ENCODE measurements at places on chromosomes 3 and 15.
A peak's percentile ranks its signal among the peaks of the same experiment; 100 is the strongest.

DNA sequence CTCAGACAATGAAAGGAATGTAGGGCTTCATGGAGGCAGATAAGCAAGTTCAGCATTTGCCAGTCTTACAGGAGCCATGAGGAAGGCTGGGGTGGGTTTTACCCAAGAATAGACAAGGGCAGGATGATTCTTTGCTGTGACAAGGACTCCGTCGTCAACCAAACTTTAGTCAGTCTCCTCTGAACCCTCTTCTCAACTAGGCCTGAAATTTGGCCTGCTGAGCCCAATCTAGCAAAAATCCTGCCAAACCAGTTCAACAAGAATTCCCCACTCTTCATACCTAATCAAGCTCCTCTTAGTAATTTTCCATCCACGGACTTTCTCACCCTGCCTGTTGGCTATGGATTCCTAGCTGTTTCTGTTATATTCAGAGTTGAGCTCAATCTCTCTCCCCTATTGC is 280.5 kb downstream of the TBL1XR1 start:
- H3K36me3 ChIP-seq: no peaks in the 10 kb centered on the region
- no peak overlapping the region for H3K27ac ChIP-seq
- peaks cover 20% of the 10 kb centered on the region for H3K4me1 ChIP-seq
- no peak for DNase-seq

- peak overlapping the region; percentile 62 for H3K4me3 ChIP-seq
- peaks cover 12% of the 10 kb centered on the region for H3K4me1 ChIP-seq
- peak overlapping the region; percentile 1 for H3K27ac ChIP-seq
Observed at GRCh38 chr15:67407786-67408185, 113.1 kb upstream of the C15orf61 start.

- H3K4me1 ChIP-seq: peaks cover 11% of the 10 kb centered on the region
- no peak overlapping the region for H3K27ac ChIP-seq
Observed at GRCh38 chr3:50171540-50172301, 16.6 kb downstream of the SEMA3F start.

DNA sequence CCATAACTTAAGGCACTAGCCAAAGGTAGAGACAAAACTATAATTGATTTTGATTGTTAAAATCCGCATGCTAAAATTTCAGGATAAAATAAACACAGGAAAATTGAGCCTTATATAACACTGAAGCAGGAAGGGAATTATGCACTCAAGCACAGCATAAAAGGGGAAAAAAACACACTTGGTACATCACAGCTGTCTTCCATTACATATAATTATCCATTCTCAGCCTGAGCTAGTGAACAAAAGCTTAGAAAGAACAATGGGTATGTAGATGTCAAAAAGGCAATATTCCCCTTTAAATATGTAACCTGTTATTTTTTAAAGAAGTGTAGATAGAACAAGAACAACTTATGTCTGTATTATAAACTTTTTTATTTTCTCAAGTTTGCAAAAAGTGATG is 899.2 kb downstream of the ROBO1 start:
- H3K4me1 ChIP-seq: peaks cover 51% of the 10 kb centered on the region
- peak overlapping the region; percentile 44 for H3K27ac ChIP-seq
- no peaks in the 10 kb centered on the region for H3K27me3 ChIP-seq

DNA sequence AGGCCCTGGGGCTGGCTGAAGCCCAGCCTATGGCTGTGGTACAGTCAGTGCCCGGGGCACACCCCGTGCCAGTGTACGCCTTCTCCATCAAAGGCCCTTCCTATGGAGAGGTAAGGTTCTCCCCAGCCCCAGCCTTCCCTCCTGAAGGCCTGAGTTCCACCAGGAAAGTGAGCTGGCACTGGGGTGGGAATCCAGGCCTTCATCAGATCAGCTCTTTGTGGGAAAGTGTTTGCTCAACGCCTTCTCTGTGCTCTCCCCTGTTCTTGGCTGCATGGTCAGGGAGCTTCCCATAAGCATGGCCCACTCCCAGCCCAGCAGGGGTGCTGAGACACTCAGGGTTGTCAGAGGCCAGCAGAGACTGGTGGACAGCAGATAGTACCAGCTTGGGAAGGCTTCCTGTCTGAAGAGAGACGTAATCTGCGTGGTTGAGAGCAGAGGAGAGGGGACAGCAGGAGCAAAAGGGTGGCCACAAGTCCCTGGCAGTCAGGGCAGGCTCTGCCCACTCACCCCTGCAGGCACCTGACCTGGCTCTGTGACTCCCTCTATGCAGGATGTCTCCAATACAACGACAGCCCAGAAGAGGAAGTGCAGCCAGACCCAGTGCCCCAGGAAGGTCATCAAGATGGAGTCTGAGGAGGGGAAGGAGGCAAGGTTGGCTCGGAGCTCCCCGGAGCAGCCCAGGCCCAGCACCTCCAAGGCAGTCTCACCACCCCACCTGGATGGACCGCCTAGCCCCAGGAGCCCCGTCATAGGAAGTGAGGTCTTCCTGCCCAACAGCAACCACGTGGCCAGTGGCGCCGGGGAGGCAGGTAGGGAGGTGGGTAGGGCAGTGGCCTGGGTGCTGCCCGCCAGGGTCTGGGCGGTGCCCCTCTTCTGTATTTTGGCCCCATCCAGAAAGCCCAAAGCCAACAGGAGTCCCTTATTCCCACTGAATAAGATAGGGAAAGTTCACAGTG is 38.4 kb downstream of the PML start:
- no peaks in the 10 kb centered on the region for H3K36me3 ChIP-seq
- no peak overlapping the region for H3K4me3 ChIP-seq
- peaks cover 16% of the 10 kb centered on the region for H3K4me1 ChIP-seq
- H3K27ac ChIP-seq: no peak overlapping the region
- peaks cover 8% of the 10 kb centered on the region for H3K27me3 ChIP-seq

DNA sequence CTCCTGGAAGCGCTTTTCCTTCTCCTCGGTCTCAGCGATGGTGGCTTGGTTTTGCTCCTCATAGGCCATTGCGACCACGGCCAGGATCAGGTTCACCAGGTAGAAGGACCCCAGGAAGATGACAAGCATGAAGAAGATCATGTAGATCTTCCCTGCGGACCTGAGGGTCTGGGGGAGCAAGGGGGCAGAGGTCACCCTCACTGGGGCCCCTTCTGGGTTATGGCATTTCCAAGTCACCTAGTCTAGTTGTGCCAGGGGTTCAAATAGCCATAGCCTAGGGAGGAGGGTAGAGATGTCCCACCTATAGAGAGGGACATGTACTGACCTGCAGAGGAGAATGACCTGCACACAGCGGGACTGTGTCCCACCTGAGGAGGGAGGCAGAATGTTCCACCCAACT is 43.5 kb downstream of the SCN5A start:
- H3K27ac ChIP-seq: no peak overlapping the region
- H3K36me3 ChIP-seq: no peaks in the 10 kb centered on the region
- H3K4me3 ChIP-seq: no peak overlapping the region
- H3K4me1 ChIP-seq: peaks cover 3% of the 10 kb centered on the region
- DNase-seq: no peak
- peaks cover 4% of the 10 kb centered on the region for H3K27me3 ChIP-seq

Measured in glutamatergic neuron (in vitro differentiated cells).